ENCODE measurements at places on chromosomes 5 and 9.

GRCh38 chr5:78060421-78060820 is 234.1 kb downstream of the AP3B1 start:
- no peak for DNase-seq

DNA sequence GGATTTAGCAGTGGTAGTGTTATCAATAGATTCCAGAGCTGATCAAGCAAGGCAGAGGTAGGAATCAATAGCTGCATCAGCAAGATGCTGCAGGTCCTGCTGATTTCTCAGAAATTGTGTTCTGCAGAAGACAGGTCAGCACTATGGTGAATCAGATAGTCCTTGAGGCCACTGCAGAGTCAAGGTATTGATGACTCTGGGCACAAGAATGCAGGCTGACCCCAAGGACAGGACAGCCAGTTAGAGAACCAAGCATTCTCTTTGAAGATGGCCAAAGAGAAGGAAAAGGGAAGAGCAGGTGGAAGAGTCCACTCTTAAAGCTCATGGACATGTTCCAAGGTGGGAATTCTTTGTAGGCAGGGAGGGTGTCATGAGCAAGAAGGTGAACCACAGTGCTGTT is 28.0 kb downstream of the PRUNE2 start:
- DNase-seq, result no peak

DNA sequence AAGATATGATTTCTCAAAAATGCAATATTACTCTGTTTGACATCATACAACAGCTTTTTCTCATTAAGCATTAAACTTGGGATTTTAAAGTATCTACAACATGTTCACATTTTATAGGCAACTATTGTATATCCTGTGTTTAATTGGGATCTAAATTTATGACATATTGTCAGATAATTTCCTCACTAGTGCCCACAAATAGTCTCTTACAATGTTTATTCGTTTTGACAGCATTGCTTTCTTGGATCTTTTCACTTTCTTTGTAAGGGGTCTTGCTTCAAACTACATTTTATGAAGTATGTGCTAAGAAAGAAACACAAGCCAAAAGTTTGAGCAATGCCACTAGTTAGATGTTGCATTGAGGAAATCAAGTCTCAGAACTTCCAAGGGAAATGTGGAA is 285.1 kb downstream of the TMEM167A start:
- DNase-seq, result no peak

GRCh38 chr9:136418182-136419091 is 8.0 kb downstream of the PMPCA start:
- no peak for DNase-seq

- no peak for DNase-seq
These were observed 102.3 kb downstream of the ENC1 start for GRCh38 chr5:74538206-74538661.

GRCh38 chr9:89592963-89593726 is 11.7 kb upstream of the GADD45G start:
- no peak for DNase-seq

DNA sequence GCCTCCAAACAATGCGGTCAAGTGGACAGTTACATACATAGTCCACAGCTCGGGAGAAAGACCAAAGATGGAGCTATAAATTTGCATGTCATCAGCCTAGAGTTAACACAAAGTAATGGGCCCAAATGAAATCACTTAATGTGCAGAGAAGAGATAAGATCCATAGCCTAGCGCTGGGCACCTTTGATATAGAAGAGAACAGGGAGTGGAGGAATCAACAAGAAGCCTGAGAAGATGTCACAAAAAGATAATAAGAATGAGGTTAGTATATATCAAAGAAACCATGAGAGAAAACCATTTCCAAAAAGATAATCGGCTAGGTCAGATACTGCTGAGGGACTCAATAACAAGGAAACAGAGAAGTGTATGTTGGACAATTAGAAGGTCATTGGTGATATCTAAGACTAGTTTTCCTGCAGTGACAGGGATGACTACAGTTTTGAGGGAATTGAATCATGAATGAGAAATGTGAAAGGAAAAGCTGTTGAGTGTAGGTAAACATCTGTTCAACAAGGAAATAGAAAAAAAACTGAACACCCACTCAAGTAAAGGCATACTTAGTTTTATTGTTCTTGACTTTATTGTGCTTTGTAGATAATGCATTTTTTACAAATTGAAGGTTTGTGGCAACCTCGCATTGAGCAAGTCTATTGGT is 68.7 kb upstream of the CDH6 start:
- no peak for DNase-seq
